Left renal pelvis (tissue), 4 donors: ENCODE measurements at places on chromosomes 2 and 18. TPM values are rescaled to one million over a fixed set of nuclear protein-coding genes. Genes with fewer than 3 reads are reported as not detected.

RAB6C gene
- polyA plus RNA-seq, result 0.56 TPM

- no peak for DNase-seq
Observed at GRCh38 chr18:74163019-74163660, 14.8 kb downstream of the TIMM21 start.

MFSD6 gene
- polyA plus RNA-seq, result 16.7 TPM

- no peak for DNase-seq
Observed at GRCh38 chr2:158894078-158894477, 74.4 kb upstream of the TANC1 start.

NAT8 gene
- polyA plus RNA-seq, result 23.5 TPM

DNA sequence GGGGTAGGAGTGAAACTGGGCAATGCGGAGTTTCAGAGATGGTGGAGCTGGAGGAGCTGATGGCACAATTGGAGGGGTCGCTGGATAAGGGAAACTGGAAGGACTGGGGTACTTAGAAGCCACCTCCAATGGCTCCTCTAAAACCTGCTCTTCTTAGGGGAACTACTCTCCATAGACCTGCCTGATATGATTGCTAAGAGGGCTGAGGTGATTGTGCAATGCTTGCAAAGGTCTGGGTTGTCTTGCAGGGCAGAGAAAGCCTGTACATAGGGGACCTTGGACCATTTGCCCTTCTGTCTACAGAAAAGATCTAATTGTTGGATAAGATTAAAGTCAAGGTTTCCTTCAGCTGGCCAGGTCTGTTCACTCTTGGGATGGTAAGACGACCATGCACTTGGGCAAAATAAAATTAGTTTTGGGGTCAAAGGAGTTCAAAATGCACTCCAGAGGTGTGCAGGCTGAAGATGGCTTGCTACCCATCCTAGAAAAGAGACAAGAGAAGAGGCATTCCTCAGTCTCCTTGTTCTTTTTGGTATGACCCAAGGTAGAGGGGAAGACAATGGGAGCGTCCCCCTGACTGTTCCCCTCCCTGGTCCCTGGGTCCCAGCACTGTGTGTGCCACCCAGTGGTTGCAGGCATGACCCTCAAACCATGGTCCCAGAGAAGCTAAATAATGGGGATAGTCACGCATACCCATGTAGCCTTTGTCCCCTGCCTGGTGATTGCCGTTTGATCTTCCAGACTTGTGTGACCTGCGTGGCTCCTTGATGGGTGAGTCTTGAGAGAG, 41.1 kb downstream of the STK17B start:
- no peak for DNase-seq

DNA sequence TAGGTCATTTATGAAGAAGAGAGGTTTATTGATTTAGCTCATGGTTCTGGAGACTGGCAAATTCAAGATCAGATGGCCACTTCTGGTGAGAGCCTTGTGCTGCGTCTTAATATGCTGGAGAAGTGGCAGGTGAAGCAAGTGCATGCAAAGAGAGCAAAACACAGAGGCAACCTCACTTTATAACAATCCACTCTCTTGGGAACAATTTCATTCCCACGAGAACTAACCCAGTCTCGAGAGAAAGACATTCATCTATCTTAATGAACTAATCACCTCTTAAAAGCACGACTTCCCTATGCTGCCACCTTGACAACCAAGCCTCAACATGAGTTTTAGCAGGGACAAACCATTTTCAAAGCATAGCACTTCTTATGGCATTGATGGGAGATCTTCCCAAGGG, 186.5 kb upstream of the RASGRP3 start:
- DNase-seq, result no peak

GRCh38 chr2:107584577-107584976, 242.1 kb upstream of the RGPD4 start:
- DNase-seq, result no peak

DNA sequence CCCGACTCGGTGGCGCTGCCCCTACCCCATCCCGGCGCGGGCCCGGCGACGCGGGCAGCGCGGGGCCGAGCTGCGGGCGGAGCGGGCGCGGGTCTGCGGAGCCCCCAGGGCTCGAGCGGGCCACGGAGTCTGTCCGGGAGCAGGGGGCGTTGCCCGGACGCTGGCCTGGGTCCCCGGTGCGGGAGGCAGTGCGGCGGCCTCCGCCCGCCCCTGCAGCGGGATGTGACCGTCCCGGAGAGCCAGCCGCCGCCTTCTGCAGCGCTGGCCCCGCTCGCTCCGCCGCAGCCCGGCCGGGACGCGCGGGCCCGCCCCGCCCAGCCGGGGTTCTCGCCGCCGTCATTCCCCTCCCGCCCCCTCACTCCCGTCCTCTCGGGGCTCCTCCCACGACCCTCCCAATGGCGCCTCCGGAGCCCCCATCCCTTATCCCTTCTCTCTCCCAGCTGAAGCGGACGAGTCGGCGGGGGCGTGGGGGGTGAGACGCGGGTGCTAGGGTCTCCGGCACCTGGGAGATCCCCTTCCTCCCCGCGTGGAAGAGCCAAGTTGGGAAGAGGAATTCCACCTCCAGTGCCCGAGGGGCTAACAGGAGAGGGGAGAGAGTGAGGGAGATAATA, at the start of gene FNDC4:
Gene FNDC4 (minus strand): TSS at position 257 of the 611 bp plus-strand sequence. CDS start 521 bp downstream, outside the sequence.
- DNase-seq, result no peak

- DNase-seq, result no peak
Observed at GRCh38 chr18:55998801-55999385, 410.9 kb upstream of the TCF4 start.

GRCh38 chr2:55384786-55385185, 34.9 kb downstream of the CCDC88A start:
- no peak for DNase-seq

DNA sequence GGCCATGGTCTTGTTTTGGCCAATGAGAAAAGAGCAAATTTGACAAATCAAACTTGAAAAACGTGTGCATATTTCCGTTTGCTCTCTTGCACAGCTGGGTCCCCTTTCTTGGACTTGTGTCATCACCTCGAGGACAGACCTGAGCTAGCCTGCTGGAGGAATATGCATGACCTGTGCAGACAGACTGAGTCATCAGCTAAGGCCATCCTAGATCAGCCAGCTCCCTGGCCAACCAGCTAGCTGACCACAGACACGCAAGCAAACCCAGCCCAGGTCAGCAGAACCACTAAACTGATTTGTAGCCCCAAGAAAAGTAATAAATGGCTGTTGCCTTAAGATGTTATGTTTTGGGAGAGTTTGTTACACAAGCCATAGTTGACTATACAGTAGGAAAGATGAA, 61.3 kb upstream of the PAX3 start:
- no peak for DNase-seq

CCDC74A gene
- polyA plus RNA-seq, result 15.6 TPM

DNA sequence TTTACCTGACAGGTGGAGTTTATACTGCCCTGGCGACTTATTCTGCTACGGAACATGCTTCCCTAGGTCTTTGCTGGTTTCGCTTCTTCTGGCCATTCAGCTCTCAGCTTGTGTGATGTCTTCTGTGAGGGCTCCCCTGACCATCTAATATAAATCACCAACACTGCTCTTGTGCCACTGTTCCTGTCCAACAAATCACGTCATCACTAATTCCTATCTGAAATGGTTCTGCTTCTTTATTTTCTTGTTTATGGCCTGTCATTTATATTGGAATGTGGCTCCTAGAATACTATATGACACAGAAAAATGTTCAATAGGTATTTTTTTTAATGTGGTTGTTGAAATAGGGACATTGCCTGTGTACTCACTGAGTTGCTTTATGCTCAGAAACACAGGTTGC, 171.5 kb downstream of the CD8B2 start:
- DNase-seq, result no peak

GRCh38 chr2:207860685-207861084, 91.0 kb upstream of the FZD5 start:
- DNase-seq, result no peak

DNA sequence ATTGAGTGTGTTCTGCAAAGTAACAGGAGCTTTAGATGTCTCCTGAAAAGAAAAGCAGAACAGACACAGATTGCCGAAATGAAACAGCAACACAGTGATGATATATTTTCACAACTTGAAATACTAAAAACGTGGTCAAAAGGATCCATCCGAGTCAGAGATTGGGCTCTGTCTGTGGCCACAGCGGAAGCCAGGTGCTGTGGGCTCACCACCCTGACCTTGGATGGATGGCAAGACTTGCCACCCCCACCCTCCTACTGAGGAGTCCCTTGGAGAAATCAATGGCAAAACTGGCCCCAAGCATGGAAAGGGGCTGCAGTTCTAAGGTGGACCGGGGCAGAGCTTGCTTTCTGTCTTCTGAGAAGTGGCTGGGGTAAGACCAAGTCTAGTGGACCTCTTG, 31.4 kb upstream of the ACKR3 start:
- DNase-seq, result no peak

- no peak for DNase-seq
Observed at GRCh38 chr2:68717305-68717661, 17.3 kb upstream of the ARHGAP25 start.

GRCh38 chr2:54528311-54528955, 72.3 kb downstream of the SPTBN1 start:
- DNase-seq, result no peak

C2orf92 gene
- 26.6 TPM for polyA plus RNA-seq

GRCh38 chr2:17910980-17911379, 32.5 kb downstream of the KCNS3 start:
- no peak for DNase-seq

DNA sequence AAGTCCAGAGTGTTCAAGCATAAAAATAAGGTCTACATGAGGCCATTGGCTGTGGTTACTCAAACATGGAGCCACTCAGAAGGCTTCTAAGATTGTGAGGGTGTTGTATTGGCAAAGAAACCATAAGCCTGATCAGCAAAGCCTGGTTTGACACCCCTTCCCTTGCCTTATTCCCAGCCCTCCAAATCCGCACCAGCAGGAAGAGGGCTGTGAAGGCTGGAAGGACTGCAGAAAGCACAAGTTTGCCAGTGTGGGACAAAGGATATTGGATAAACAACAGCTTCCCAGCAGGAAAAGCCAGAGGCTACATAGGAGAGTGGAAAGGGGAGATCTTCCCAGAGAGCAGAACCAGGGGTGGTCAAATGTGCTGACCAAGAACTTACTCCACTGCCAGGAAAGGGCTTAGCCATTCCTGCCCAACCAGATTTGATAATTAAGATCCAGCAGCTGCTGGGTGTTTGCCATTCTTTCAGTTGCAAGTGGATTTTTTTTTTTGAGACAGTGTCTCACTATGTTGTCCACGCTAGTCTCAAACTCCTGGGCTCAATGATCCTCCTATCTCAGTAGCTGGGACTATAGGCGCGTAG, 1.5 kb upstream of the PRKAG3 start:
- DNase-seq, result no peak

CFAP221 gene
- polyA plus RNA-seq, result 32.3 TPM

GRCh38 chr2:19377717-19378116, 19.3 kb upstream of the OSR1 start:
- DNase-seq, result no peak

GRCh38 chr2:26615336-26615859, 25.8 kb downstream of the CIB4 start:
- no peak for DNase-seq

- no peak for DNase-seq
Observed at GRCh38 chr2:223846515-223846914, 9.1 kb upstream of the AP1S3 start.

GRCh38 chr2:75790814-75791467, 80.2 kb upstream of the GCFC2 start:
- DNase-seq, result no peak

VSNL1 gene
- polyA plus RNA-seq, result 4.4 TPM

ZNF638 gene
- 229 TPM for polyA plus RNA-seq

- DNase-seq, result no peak
Observed at GRCh38 chr18:46332921-46333341, 228.7 kb downstream of the HAUS1 start.

RNF125 gene
- 2.3 TPM for polyA plus RNA-seq

ZSWIM2 gene
- polyA plus RNA-seq, result not detected

DNA sequence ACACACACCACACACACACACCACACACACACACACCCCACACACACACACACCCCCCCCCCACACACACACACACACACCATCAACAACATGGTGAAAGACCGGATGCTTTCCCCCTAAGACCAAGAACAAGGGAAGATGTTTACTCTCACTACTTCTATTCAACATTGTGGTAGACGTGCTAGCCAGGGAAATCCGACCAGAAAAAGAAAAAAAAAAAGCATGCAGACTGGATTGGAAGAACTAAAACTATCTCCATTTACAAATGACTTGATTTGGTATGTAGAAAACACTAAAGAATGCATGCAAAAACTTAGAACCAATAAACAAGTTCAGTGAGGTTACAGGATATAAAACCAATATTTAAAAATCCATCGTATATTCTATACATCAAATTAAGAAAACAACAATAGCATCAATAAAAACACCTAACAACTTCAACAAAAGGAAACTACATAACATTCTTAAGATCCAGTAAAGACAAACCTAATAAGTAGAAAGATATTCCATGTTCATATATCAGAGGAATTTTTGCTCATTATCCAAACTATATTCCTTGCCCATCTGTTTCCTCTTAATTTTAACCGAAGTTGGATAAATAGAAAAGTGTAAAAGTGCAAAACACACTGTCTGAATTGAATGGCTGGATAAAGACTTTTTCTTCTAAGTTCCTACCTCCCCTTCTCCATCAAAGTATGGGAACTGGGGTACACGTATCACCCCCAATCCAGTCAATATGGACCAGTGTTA, 51.5 kb upstream of the RNU4ATAC start:
- no peak for DNase-seq

IRS1 gene
- polyA plus RNA-seq, result 16.0 TPM

KCNE4 gene
- polyA plus RNA-seq, result 14.0 TPM

LIMS3 gene
- polyA plus RNA-seq, result 3.6 TPM

GRCh38 chr2:242075168-242075567, 205.6 kb downstream of the RTP5 start:
- DNase-seq, result no peak

- no peak for DNase-seq
Observed at GRCh38 chr2:205836477-205837221, 154.3 kb downstream of the NRP2 start.

DNA sequence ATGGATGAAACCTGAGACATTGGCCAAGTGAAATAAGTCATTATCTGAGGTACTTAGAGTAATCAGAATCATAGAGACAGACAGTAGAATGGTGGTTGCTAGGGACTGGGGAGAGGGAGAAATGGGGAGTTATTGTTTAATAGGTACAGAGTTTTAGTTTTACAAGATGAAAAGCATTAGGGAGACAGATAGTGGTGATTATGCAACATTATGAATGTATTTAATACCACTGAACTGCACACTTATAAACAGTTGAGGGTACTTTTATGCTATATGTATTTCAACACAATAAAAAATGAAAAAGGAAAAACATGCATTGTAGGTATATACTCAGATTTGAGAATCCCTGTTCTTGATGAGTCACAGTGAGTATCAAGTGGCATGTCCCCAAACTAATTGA, 59.7 kb downstream of the EPC2 start:
- no peak for DNase-seq

GPR55 gene
- polyA plus RNA-seq, result 0.16 TPM
